ENCODE measurements at places on chromosomes 1 and 21.

DNA sequence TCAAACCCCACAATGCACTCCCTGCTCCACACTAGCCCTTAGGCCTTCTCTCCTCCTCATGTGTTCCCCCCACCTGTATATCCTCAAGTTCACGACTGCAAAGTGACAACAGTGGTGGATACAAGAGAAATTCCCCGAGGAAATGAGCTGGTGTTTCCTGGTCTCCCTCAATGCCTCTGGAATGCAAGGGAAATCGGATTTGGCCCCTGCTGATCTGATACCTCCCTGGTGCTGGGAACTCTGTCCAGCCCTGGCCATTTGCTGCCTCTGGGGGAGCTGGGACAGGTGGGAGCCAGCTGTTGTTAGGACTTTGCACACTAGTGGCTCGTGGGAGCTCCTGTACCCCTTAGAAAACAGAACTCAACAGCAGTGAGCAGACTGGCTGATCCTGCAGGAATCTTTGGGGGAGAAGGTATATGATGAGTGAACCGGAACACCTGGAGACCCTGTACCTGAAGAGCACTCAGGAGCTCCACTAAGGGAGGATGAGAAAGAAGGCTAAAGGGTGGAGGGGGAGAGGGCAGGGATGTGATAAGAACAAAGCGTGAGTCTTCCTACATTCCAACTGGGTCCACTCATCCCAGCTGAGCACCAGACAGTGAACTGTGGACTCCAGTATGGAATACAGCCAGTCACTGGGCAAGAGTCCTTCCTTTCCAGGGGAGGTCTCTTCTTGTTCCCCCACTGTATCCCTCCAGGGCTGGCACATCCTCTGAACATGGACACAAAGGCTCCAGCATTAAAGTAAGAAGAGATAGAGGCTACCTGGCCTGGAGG lies 69.3 kb downstream of the PLXNA2 start:
- DNase-seq, result no peak

DNA sequence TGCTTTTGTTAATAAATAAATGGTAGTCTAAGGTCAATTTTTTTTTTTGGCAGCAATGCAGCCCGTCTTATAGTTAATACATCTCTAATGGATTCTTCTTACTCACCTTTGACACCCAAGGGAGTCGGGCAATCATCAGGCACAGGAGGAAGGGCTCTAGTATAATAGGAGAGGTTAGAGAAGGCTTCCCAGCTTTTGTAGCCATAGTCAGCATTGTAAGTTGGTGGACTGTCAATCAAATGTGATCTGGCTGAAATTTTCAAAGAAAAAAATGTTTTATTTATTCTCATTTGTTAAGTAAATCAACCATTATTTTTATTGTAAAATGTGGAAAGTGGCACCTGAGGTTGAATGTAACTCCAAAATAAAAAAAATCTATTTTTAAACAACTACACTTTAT lies 2.1 kb downstream of the PTGS2 start:
- DNase-seq, result no peak

DNA sequence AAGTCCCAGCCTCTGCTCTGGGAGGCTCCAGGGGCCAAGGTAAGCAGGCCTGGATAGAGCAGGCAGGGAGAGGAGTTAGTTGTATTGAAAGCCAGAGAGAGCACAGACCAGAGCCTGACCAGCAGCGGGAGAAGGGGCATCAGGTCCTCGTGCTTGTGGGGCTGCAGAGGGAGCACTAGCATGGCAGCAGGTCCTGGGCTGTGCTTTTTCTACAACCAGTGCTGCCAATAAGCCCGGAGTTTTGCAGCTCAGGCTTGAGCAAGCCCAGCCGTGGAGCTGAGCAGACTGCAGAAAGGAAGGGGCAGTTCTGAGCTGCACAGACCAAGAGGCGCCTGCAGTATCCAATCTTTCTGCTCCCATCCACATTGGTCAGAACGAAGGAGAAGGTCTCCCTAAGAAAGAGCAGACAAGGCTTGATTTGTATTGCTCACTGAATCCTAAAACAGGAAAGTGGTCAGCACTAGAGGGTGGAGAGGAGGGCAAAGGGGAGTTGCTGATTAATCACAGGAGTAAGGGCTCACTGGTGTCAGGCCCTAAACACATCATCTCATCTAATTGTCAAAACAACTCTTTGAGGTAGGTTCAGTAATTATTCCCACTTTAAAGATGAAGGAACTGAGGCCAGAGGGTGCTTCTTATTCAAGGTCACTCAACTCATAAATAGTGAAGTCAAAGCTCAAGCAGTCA lies 2.7 kb downstream of the DENND2D start:
- no peak for DNase-seq

GRCh38 chr1:201538612-201539551 lies at the start of gene NAV1:
TSS of gene NAV1 (plus strand) at chr1:201539127. CDS start at chr1:201622885, 83,758 bp downstream.
- no peak for DNase-seq
